ENCODE measurements at places on chromosomes 3 and 15. TPM values are rescaled to one million over a fixed set of nuclear protein-coding genes. Genes with fewer than 3 reads are reported as not detected.

Gene CORO2B
- total RNA-seq, result 3.2 TPM

Gene CYB561D2
- total RNA-seq, result 22.3 TPM

Gene PLIN1
- 0.08 TPM for total RNA-seq

Gene MAGI1
- 3.7 TPM for total RNA-seq

Gene TGM5
- not detected for total RNA-seq

Gene GRAMD1C
- 0.23 TPM for total RNA-seq

Gene MRAS
- total RNA-seq, result 10.5 TPM

Gene IL16
- total RNA-seq, result 0.25 TPM

Gene NR1I2
- not detected for total RNA-seq

Gene IGSF11
- total RNA-seq, result 5.6 TPM

Gene EIF1B
- 56.1 TPM for total RNA-seq

Gene SCG3
- not detected for total RNA-seq

Gene TRIM42
- total RNA-seq, result not detected

Gene PLSCR2
- not detected for total RNA-seq

Gene MYO5C
- total RNA-seq, result 5.4 TPM

Gene CPA3
- not detected for total RNA-seq

Gene TNFSF10
- 0.11 TPM for total RNA-seq

Gene RFTN1
- 4.0 TPM for total RNA-seq

Gene CHST2
- total RNA-seq, result 0.69 TPM

Gene DNASE1L3
- total RNA-seq, result not detected

Gene CTXN2
- total RNA-seq, result 0.05 TPM

Gene IP6K2
- 49.3 TPM for total RNA-seq

Gene DZIP1L
- total RNA-seq, result 5.6 TPM

Gene DPPA2
- total RNA-seq, result not detected

Gene SKOR1
- total RNA-seq, result 0.05 TPM

Gene RBP2
- total RNA-seq, result not detected

Gene C15orf61
- total RNA-seq, result 4.4 TPM

Gene ACTC1
- 0.17 TPM for total RNA-seq

Gene PRR20G
- total RNA-seq, result 0.19 TPM

Gene BCL6
- total RNA-seq, result 7.2 TPM

Gene WDR49
- not detected for total RNA-seq

Gene FETUB
- 0.25 TPM for total RNA-seq

Gene NAALADL2
- total RNA-seq, result 0.23 TPM

Gene BCHE
- total RNA-seq, result 0.83 TPM

Gene SCAANT1
- not detected for total RNA-seq

Gene TMIE
- 0.14 TPM for total RNA-seq

Gene CNTN6
- not detected for total RNA-seq

Gene PLCB2
- total RNA-seq, result 0.70 TPM

Gene APBA2
- 17.1 TPM for total RNA-seq

Gene SLC22A14
- 0.03 TPM for total RNA-seq

Gene RLBP1
- total RNA-seq, result not detected

Gene HTR3E
- total RNA-seq, result not detected

Gene MYLK
- total RNA-seq, result 13.5 TPM
